ENCODE measurements at places on chromosomes 7 and 10.

DNA sequence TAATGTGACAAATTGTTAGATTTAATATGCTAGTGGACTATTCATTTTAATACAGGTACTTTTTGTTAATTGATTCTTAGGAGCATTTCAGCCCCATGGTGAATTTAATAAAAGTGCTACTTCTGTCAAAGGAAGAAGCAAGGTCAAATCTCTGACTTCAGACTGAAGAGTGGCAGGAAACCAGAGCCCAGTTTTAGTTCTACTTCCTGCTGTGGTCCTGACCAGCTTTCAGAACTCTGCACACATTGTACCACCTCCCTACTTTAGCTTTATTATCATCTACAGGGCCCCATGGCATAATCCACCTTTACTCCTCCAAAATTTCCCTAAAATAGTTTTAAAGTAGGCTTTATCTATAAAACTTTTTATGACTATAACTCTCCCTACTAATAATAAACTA is 33.7 kb downstream of the CTTNBP2 start:
- DNase-seq, result no peak

- DNase-seq, result no peak
Measured at GRCh38 chr7:55409482-55410225, 44.5 kb downstream of the LANCL2 start.

GRCh38 chr10:2619472-2619871 is 447.9 kb upstream of the PFKP start:
- DNase-seq, result no peak

DNA sequence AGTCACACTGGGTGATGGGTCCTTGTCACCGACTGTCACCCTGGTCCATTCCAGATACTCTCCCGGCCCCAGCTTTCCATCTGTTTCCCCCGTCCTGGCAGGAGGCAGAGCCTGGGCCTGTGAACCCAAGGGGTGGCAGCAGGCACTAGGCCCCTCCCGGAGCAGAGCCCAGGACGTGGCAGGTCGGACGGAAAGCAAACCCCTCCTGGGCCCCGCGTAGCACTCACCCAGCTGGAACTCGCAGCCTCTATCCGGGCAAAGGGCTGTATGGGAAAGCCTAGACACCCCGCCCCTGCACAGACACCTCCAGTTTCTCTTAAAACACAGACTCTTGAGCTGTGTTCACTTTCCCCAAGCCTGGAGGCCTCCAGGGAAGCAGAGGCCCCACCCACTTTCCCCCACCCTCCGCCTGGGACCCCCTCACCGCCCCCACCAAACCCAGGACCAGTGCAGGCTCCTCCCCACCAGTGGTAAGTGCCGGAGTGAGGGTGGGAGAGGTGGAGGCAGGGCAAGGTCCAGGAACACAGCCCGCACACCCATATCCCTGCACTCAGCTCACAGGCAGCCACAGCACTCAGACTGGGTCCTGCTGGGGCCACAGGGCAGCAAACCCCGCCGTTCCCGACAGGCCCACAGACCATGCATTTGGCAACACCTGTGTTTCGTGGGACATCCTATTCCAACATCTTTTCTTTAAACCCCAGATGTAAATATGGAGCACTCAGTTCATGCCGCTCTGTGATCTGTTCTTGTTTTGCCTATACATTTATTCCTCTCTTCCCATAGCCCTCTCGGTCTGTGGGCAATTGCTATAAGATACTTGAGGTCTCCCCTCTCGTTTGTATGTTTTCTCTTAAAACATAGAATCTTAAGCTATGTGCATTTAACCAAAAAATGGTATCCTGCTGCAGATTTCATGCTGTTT is 98.2 kb upstream of the PDGFA start:
- DNase-seq, result no peak

DNA sequence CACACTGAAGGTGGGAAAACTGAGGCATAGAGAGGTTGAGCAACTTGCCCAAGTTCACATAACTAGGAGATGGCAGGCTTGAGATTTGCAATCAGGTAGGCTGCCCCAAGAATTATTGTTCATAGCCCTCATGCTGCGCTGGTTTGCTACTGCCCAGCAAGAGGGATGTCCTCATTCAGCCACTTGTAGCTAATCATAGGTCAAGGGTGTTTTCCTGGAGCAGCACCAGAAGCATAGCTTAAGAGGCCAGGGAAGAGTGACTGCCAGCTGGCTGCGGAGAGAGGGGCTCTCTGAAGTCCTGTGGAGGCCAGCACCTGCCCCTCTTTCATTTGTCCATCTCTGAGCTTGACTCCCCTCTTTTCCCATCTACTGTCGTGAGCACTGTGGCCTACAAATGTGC is 15.0 kb downstream of the CDHR3 start:
- DNase-seq, result no peak

DNA sequence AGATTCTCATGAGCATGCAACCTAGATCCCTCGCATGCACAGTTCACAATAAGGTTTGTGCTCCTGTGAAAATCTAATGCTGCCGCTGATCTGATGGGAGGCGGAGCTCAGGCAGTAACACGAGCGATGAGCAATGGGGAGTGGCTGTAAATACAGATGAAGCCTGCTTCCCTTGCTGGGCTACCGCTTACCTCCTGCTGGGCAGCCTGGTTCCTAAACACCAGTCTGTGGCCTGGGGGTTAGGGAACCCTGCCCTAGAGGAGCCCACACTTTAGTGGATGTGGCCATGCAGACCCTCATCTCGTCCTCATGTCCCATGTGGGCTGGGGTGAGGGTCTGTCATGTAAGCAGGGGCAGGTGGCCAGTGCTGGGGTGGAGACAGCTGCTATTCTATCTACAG is 417.6 kb downstream of the GLRX3 start:
- no peak for DNase-seq

DNA sequence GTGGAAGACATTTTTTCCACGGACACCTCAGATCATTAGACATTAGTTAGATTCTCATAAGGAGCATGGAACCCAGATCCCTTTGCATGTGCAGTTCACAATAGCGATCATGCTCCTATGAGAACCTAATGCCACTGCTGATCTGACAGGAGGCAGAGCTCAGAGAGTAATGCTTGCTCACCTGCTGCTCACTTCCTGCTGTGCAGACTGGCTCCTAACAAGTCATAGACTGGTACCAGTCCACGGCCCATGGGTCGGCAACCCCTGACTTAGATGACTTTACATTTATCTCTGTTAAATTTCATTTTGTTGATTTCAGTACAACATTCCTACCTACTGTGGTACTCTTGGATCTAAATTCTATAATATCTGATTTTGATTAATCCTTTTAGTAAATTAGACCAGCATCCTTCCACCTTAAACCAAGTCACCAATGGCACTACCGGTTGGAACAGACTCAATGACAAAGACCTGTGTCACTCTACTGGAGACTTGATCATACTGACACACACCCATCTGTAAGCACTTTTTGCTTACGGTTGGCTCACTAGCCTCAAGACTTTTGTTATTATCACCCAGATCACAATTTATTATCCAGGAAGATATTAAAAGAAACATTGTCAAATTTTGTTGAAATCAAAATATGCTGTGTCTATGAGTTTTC is 8.0 kb upstream of the CCDC71L start:
- no peak for DNase-seq

- no peak for DNase-seq
Measured at GRCh38 chr10:128537834-128538330, 411.7 kb upstream of the MKI67 start.

DNA sequence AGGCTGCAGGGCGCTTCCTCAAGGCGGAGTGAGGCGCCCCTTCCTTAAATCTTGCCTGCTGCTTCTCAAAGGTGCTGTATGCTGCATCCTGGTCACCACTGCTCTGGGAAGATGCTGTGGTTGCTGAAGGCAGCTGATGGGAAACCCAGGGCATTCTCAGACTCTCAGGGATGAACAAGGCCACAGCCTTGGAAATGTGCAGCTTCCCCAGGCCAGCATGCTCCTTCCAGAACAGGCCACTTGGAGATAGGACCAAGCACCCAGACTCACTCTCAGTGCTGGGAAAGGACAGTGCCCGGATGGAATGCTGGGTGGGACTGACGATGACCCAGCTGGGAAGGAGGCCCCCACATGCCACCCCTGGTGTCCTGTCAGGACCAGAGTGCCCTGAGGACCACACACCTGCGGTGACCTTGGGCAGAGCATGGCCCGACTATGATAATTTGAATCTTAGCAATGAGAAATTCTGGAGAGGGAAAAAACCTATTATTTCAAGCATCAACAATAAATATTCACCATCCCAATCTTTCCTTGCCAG is 235.5 kb downstream of the TNS3 start:
- DNase-seq, result no peak

DNA sequence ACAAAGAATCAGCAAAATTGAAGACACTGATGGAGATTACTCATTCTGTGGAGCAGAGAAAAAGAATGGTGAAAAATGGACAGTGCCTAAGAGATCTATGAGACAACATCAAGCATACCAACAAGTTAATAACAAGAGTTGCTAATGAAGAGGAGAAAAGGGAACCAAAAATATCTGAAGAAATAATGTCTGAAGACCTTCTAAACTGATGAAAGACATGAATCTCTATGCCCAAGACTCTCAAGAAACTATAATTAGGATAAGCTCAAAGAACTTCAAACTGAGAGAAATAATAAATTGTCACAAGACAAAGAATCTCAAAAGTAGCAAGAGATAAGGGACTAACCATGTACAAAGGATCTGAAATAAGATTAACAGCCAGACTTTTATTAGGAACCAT is 93.4 kb downstream of the ZNF33B start:
- no peak for DNase-seq

- DNase-seq, result no peak
Measured at GRCh38 chr7:52482076-52482475, 553.4 kb upstream of the POM121L12 start.

DNA sequence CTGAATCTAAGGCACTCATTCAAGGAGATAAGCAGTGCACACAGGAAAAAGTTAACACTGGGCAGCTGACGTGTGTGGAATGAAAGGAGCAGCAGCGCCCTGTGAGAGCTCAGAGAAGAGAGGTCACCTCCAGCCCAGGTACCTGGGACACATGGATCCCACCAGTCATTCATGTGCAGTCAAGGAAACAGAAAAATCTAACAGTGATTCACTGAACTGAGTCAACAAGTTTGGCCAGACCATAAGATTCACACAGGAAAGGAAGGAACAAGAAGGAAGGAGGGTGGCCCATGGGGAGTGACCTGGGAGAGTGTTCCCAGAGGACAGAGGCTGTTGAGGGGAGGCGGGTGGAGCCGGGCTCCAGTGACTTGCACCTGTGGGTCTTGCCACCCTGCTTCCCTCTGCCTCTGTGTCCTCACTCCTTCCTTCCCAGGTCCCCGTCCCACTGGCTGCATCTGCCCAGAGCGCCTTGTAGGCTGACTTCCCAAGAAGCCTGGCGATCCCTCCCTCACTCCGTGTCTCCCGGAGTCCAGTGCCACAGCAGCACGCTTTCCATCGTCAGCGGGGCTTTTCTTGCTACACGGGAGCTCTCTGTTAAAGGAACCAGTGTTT is 27.7 kb downstream of the RNF32 start:
- no peak for DNase-seq

GRCh38 chr10:34814223-34814912 is 728 bp downstream of the PARD3 start:
- DNase-seq, result no peak

DNA sequence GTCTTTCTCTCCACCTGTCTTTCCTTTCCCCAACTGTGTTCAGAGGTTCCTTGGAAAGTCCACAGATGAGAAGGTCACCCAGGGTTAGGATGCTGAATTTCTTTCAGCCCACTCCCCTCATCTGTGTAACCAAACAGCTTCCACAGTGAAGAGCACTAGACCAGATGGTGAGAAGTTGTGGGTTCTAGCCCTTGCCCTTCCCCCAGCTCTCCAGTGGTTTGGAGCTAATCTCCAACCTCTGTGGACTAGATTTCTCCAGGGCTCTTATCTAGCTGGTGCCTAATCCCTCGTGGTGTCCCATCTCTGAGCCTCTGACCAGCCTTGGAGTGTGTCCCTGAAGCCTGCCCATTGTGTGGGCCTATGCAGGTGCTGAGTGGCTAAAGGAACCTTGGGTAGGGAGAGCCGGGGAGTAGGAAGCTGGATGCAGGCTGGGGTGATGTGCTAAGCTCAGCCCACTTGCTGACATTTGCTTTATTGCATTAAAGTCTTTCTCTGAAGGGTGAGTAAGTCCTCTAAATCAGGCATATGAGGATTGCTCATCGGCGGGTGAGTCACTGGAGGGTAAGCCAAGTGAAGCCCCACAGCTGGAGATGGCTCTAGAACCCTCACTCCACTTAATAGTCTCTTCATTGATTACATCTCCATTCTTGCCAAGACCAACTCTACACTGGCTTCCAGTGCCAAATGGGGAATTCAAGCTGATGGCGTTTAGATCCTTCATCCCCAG is 14.9 kb downstream of the DUSP5 start:
- no peak for DNase-seq

GRCh38 chr7:112567388-112567787 is 86.6 kb downstream of the LSMEM1 start:
- no peak for DNase-seq

DNA sequence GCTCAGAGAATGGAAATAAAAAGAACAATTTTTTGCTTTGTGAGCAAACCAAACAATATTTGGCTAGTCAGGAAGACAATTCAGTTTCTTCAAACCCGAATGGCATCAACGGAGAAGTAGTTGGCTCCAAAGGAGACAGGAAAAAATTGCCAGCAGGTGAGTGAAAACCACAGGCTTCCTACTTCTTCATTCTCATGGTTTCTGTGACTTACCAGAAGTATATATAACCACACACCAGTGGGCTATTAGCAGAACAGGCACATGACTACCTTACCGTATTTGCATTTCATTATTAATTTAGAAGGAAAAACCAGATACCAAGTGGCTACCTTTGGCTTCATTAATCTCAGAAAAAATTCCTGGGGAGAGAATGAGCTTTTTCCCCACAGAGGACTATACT is 8.8 kb downstream of the TDRD1 start:
- DNase-seq, result no peak

DNA sequence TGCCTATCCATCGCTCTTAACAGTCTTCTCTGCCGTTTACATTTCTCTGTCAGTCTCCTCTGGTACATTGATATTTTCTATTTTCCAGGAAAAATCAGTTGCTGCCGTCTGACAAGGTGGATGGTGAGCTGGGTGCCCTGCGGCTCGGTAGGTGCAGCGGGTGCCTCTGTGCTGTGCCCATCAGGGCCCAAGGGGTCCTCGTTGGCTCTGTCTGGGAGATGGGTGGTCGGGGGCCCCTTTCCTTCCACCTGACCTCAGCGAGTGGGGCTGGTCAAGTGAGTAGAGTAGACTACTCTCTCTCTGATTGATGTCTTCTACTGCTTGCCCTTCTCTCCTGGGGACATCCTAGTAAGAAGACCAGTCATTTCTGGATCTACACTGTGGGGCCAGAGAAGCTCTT is 57.4 kb downstream of the MINDY4 start:
- DNase-seq, result no peak

DNA sequence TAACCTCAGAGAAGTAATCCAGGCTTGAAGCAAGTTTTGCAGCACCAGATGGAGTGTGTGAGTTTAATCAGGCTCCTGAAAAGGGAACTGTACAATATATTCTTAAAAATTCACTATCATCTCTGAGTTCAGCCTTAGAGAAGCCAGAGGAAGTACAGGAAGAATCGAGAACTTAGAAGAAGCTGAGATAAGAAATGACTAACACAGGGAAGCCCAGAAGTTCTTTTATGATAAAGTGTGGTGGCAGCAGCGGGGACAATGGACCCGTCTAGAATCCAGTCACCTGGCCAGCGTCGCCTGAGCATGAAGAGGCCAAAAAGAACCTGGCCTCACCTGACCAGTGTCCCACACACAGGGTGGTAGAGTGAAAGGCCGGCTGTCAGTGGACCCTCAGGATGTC is 161.0 kb downstream of the USP6NL start:
- DNase-seq, result no peak

All from stimulated activated CD4-positive, alpha-beta T cell treated with anti-CD3 and anti-CD28 coated beads, TNF-alpha, amount 100 ng/mL, for 1 hour (primary cell).